NCI-H82 (cell line): ENCODE measurements at places on chromosomes 6 and 20.

- no peak for DNase-seq
Measured at GRCh38 chr6:166763606-166764472, 136.8 kb upstream of the RPS6KA2 start.

DNA sequence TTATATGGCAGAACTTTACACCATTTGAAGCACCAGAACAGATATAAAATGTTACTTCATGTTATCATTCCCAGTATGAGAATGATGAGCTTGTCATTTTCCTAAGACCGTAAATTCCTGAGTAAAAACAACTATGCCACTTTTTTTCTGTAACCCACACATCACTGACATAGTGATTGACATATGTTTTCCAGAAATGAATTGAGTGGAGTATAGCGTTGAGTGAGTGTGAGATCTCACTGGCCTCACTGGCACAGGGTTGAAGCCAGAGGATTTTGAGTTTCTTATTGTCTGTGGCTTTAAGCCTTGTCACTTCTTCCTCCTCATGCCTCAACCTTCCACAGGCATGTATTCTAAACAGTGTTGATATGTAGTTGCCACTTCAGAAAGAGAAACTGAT, 62.3 kb downstream of the PDE7B start:
- no peak for DNase-seq

DNA sequence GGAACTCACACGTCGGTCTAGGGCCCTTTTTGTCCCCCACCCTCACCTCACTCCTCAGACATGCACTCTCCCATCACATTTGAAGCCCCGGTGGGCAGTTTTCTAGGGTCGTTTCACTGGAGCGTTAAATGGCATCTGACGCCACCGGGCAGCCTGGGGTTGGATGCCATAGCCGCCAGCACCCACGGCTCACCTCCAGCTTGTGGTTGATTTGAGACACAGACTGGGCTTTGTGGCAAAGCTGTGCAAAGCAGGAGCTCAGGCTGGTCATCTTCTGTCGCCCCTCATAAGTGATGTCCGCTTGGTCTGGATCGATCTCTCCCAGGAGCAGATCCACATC, 530 bp downstream of the GOPC start:
- no peak for DNase-seq

DNA sequence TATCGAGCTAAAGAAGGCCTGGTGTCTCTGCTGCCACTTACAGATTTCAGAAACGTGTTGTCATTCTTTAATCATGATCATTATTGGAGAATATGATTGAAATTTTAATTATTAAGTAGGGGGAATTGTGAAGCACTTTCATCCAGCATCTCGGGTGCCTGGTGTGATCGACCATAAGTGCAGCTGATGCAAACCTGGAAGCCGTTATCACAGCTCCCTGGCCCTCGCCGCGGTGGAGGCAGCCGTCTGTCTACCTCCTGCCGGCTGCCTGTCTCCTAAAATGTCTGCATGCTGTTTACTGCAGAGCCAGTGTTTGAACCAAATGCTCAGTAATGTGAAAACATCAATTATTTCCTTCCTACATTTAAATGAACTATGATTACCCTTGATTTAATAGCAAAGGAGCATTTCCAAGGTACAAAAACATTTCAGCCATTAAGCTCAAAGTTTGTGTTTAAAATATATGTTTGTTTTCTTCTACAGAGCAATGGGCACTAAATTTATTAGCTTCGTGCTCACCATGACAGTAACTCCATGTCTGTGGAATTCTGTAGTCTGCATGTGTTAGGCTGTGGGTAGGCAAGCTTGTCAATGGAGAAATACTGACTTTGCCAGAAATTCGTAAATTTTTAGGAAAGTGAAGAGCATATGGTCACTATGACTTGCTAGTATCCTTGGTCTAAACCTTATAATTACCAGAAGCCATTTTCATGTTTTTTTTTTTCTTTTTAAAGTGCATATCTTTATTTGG, 184.5 kb upstream of the AGPAT4 start:
- no peak for DNase-seq

DNA sequence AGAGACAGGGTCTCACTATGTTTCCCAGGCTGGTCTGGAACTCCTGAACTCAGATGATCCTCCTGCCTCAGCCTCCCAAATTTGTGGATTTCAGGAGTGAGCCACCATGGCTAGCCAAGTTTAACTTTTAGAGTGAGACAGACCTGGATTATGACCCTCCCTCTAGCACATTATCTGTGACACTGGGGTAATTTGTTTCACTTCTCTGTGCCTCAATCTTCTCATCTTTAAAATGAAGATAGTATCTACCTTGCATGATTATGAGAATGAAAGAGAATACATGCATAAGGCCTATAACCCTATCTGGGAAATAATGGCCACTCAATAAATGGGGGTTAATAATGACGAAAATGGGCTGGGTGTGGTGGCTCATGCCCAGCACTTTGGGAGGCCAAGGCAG, 373.6 kb downstream of the SYNE1 start:
- no peak for DNase-seq

GRCh38 chr6:31664790-31665500, at the start of gene GPANK1:
Gene GPANK1 (minus strand): TSS chr6:31664997. CDS start chr6:31664478, 519 bp downstream.
- peak; percentile 96 for DNase-seq

DNA sequence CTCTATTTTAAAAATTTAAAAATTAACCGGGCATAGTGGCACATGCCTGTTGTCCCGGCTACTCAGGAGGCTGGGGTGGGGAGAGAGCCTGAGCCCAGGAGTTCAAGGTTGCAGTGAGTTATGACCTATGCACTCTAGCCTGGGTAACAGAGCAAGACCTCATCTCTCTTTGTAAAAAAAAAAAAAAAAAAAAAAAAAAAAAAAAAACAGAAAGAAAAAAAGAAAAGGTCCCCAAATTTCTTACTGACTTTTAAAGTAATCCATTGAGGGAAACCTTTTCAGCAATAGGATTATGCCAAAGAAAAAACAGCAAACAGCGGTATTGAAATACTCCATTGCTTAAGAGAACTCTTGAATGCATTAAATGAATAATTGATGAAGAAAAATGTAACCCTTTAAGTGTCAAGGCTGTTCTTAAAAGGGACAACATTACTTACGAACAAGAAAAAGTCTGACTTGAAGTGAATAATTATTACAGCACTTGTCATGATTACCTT, 6.0 kb upstream of the DNAAF9 start:
- DNase-seq: no peak

- DNase-seq: no peak
Measured at GRCh38 chr6:93272896-93273295, 146.5 kb downstream of the EPHA7 start.

GRCh38 chr6:151289399-151290007, 49.7 kb downstream of the AKAP12 start:
- no peak for DNase-seq

GRCh38 chr20:1629321-1629720, 9.5 kb upstream of the SIRPB1 start:
- no peak for DNase-seq

- DNase-seq: no peak
Measured at GRCh38 chr6:39009476-39009875, 39.1 kb upstream of the GLP1R start.

DNA sequence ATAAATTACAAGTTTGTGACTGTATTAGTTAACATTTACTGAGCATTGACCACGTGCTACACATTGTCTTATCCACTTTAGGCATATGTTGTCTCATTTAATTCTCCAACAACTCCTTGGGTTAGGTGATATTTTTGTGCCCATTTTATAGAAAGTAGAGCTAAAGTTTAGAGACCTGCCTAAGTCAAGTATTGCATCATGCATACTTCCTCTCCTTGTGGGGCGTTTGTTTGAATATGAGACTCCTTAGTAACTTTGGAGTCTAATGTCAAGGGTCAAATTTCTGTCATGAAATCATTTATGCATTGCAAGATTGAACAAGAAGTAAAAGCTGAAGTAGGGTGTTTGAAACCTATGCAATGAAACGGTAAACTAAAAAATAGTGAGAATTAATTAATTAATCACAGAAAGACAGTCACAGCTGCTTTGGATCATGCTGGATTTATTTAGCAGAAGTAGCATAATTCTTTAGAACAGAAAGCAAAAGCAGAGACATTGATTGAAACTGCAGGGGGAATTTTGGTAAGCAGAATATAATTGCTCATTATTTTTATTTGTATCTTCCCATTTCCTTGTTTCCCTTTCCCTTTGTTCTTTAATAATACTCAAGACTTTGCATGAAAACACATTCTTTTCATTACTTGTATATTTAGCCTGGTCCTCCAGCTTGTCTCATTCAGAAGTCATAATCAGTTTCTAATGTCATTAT, 1374.4 kb upstream of the GJE1 start:
- DNase-seq: no peak

- DNase-seq: peak; percentile 45
Measured at GRCh38 chr20:20465252-20465651, 97.3 kb downstream of the INSM1 start.

DNA sequence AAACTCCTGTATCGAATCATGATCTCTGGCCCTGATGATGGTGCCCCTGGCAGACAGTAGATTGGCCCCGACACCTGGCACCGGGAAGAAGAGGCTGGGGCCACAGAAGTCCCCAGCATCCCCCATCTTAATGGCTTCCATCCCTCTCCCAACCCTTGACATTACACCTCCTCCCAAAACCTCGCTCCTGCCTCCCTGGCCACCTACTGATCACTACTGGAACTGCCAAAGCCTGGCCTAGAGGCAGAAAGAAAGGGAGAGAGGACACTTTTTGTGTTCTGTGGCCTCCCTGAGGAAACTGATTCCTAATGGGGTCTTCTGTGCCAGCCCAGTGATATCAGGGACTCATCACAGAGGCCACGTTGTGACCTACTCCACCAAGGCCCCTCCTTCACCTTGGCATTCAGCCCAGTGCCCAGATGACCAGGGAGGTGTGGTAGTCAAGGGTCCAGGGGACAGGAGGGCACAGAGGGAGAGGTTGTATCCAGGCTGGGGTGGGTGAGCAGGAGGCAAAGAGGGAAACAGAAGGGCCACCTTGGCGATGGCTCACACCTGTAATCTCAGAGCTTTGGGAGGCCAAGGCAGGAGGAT, 6.1 kb downstream of the C20orf173 start:
- DNase-seq: peak; percentile 59

- DNase-seq: peak; percentile 94
Measured at GRCh38 chr20:50790651-50791277, 4.1 kb upstream of the BCAS4 start.

- DNase-seq: no peak
Measured at GRCh38 chr20:41034239-41034638, 5.6 kb downstream of the TOP1 start.

- peak; percentile 21 for DNase-seq
Measured at GRCh38 chr6:24664046-24664987, 2.4 kb downstream of the TDP2 start.

DNA sequence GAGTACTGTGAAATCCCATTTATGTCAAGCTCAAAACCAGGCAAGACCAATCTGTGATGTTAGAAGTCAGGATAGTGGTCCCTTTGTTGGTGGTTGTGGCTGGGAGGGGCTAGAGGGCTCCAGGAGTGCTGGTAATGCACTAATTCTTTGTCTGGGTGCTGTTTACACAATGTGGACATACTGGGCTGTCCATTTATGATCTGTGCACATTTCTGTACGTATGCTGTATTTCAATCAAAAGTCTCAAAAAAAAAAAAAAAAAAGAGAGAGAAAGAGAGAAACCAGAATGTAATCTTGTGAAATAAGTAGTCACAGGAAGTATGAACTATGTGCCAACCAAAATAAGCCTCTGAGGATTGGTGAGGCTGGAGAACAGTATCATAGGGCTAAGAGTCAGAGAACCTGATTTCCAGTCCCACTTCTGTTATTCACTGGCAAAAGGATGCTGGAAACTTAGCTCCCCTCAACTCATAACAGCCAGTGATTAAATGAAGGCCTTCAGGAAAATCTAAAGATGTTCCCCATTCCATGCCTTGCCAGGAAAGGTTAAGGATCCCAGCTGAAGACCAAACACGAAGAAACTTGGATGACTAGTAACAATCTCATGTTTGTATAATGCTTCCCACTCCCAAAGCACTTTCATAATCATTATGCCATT, 19.6 kb upstream of the TRAM2 start:
- peak; percentile 39 for DNase-seq

DNA sequence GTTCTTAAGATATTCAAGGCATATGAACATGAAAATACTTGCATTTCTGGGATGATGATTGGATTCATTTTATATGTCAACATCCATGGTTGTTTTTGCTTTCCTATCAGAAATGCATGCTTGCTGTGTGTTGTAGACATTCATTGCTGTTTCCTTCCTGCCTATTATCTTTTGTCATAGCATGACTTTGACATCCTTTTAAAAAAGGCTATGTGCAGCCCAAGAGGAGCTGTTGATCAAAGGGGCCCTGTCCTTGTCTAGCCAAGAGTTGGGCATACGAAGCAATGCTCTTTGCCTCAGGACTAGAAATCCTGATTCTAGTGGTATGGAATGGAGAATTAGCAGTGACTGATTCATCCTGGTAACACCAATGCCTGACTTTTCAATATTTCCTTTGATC, 143.1 kb downstream of the RNF144B start:
- DNase-seq: no peak

- no peak for DNase-seq
Measured at GRCh38 chr6:111162504-111162903, 75.2 kb downstream of the SLC16A10 start.

- DNase-seq: no peak
Measured at GRCh38 chr6:28907394-28907793, 16.4 kb downstream of the TRIM27 start.

- no peak for DNase-seq
Measured at GRCh38 chr6:64288351-64288750, 652.7 kb downstream of the PHF3 start.

- DNase-seq: no peak
Measured at GRCh38 chr6:40992746-40993145, 46.3 kb downstream of the UNC5CL start.

DNA sequence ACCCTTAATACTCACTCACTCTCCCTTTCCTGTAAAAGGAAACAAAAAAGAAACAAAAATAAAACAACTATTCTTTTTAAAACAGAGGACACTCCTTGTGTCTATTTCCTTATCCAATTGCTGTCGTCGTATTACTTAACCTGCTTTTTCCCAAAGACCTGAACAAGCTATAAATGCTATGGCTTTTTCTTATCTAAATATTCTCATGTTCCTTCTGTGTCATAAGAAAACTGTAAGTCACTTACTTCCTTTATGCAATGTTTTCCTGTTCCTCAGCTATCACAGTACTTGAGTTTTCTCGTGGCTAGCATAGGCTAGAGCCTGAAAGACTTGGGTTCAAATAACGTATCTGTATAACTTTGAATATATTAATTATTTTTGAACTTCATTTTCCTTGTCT, 99.2 kb downstream of the IRAK1BP1 start:
- DNase-seq: no peak

DNA sequence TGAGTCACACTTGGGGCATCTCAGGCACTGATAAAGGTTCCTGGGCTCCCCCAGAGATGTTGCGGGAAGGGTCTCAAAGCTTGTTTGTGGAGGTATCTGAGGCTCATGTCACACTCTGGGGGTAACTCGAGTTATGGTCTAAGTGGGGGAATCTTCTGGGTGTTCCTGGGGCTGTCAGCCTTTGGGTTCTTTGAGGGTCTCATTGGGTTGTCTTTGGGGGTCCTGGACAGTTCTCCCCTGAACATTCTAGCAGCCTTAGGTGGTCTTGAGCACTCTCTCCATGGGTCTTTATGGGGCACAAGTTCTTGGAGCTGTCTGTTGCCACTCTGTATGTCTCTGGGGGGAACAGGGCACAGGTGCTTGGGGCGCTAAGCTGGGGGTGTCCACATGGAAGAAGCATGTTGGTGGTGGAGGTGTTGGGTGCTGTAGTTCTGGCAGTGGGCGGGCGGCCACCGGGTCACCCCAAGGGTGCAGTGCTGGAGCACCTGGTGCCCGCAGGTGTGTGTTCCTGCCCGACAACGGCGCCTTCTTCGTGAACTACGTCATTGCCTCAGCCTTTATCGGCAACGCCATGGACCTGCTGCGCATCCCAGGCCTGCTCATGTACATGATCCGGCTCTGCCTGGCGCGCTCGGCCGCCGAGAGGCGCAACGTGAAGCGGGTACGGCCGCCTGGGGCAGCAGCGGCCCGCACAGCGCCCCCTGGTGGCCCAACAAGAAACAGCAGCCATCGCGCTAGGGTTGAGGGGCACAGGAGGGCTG, 7.1 kb upstream of the CAPN11 start:
- DNase-seq: peak; percentile 80
